ENCODE measurements at places on chromosomes 1 and 21.
A peak's percentile ranks its signal among the peaks of the same experiment; 100 is the strongest.

- DNase-seq, result no peak
Measured at GRCh38 chr21:28074676-28075075, 918.0 kb downstream of the LTN1 start.

GRCh38 chr1:20446796-20447195 lies 39.2 kb downstream of the CAMK2N1 start:
- DNase-seq, result no peak

DNA sequence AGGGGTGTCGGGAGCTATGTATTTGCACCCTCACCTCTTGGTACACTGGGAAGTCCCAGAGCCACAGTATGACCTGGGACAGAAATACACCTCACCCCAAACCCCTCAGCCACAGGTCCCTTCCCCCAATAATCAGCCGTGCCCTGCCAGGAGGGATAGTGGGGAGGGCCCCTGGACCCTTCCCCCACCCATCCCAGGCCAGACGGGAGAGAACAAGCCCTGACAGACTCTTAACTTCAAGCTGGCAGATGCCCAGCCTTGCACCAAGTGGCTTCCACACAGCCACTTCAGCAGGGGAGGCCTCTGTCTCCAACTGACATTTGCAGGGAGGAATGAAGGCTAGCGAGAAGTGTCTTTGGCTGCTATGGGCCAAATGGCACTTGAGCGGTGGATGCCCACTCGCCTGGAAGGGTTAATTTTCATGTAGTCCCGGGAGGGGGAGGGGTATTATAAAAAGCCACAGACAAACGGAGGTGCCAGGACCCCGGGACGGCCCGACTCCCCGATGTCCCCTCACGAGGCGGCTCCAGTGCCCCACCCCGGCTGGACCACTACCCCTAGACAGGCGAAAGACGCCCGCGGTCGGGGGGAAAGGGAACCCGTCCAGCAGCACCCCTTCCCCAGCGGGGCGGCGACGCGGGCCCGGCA lies 495 bp downstream of the SYNC start:
- DNase-seq, result no peak

- DNase-seq, result no peak
Measured at GRCh38 chr1:18653916-18654315, 23.3 kb downstream of the PAX7 start.

DNA sequence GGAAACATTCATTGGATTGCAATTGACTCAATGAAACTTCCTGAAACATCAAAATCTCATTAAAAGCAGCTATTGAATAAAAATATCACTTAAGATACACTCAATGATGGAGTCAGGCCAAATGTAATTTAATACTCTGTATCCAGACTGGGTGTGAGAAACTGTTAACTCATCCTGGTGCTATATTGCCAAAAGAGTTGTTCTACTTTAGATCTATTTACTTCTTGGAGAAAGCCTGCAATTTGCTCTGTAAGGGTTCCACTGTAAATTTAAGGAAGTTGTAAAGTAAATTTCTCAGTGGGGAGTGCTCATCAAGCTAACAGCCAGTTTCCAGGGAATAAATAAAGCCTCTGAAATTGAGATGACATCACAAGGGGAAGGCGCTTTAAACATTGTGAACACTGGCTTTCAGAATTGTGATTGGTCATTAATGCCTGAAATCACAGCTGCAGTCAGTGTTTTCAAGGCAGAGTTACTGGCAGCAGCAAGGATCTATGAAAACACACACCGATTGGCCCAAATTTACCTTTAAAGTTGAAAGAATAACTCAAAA lies 91.4 kb downstream of the OLFM3 start:
- DNase-seq, result no peak

GRCh38 chr1:158323866-158324265 lies 7.5 kb downstream of the CD1B start:
- no peak for DNase-seq

GRCh38 chr21:17438635-17439034 lies 74.2 kb upstream of the CXADR start:
- no peak for DNase-seq

GRCh38 chr1:228081578-228082213 lies 812 bp upstream of the ARF1 start:
- no peak for DNase-seq

- DNase-seq, result peak; percentile 18
Measured at GRCh38 chr1:225559326-225559725, 93.6 kb downstream of the ENAH start.

DNA sequence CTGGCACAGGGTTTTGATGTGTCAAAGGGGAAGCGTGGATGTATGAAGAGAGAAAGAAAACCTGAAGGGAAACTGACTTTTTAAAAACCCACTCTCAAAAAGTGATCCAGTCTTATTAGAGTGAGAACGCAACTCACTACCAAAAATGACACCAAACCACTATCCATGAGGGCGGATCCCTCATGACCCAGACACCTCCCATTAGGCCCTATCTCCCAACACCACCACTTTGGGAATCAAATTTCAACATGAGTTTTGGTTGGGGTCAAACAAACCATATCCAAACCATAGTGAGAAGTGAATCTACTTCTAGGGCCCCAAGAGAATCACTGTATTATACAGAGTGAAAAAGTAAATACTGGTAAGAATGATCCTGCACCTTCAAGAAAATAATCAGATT lies 53.5 kb downstream of the FNBP1L start:
- DNase-seq, result no peak

GRCh38 chr1:27521861-27522431 lies 32.0 kb upstream of the WASF2 start:
- no peak for DNase-seq

DNA sequence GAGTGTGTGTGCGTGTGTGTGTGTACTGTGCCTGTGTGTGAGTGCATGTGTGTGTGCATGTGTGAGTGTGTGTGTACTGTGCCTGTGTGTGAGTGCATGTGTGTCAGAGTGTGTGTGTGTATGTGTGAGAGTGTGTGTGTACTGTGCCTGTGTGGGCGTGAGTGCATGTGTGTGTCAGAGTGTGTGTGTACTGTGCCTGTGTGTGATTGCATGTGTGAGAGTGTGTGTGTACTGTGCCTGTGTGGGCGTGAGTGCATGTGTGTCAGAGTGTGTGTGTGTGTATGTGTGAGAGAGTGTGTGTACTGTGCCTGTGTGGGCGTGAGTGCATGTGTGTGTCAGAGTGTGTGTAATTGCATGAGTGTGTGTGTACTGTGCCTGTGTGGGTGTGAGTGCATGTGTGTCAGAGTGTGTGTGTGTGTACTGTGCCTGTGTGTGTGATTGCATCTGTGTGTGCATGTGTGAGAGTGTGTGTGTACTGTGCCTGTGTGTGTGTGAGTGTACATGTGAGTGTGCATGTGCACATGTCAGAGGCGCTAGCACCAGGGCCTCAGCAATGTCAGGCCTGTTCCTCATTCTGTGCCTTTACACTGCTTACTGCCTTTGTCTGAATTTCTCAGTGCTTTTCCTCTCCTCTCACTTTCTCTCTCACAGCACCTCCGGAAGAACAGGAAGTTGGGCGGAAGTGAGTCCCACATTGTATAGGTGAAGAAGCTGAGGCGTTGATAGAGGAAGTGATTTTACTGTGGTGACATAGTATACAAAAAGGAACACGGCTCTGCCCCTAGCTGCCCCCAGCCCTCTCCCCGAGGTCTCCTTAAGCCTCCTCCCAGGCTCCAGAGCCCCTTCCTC lies 4.9 kb downstream of the SLC5A9 start:
- DNase-seq, result peak; percentile 21

- peak; percentile 74 for DNase-seq
Measured at GRCh38 chr1:243842978-243843511, 7.0 kb downstream of the AKT3 start.

DNA sequence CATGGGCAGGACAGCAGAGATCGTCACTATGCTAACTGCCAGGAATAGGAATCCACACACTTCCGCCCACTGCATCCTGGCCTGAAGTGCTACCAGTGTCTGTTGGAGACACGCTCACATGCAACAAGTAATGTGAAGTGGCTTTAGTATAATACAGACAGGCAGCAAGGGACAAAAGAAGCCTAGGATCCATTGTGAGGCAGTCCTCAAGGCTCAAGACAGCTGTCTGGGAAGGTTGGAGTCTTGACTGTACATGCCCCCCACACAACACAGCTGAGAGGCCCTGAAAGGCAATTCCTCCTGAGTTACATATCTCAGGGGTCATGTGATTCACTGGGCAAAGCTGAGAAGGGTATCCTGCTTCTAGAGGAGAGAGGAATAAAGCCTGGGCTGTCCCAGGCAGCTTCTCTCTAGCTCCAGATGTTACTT lies 39.9 kb upstream of the CD1D start:
- DNase-seq, result no peak

DNA sequence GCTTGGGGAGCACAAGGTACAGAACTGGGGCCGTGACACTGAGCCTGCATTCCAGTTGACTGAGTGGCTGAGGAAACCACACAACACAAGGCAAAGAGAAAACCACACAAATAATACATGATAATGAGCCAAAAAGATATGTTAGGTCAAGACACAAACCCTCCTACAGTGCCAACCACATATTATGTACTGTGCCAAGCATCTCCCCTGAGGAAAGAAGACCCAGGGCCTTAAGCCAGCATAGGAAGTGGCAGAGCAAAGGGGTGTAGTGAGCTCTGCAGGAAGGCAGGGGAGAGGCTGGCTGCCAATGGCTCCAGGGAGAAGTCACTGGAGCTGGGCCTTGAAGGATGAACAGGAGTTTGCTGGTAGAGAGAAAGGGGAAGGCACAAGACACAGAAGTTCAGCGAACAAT lies 28.2 kb downstream of the CTNNBIP1 start:
- DNase-seq, result no peak

GRCh38 chr1:18783705-18784481 lies 75.6 kb downstream of the TAS1R2 start:
- DNase-seq, result no peak

DNA sequence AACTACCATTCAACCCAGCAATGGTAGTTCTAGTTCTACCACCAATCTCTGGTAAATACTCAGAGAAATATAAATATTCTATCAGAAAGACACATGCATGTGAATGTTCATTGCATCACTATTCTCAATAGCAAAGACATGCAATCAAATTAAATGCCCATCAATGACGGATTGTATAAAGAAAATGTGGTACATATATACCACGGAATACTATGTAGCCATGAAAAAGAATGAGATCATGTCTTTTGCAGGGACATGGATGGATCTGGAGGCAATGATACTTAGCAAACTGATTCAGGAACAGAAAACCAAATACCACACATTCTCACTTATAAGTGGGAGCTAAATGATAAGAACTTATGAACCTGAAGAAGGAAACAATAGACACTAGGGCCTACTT lies 37.5 kb upstream of the C1orf87 start:
- no peak for DNase-seq

DNA sequence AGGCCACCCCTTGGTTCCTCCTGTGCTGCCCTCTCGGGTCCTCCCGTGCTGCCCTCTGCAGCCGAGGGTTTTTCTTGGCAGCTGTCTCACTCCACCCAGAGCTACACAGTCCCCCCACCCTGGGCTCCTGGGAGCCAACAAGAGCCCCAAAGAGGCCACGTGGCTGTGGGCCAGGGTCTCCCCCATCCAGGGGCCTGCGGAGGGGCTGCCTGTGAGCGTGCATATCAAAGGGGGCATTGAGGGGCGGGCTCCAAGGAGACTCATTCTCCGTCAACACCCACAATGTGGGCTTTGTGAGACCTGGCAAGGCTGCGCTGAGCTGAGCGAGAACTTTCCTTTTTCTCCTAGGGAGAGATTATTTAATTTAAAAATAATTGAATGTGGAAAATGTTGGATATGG lies 108.7 kb upstream of the ARHGEF16 start:
- DNase-seq, result no peak

DNA sequence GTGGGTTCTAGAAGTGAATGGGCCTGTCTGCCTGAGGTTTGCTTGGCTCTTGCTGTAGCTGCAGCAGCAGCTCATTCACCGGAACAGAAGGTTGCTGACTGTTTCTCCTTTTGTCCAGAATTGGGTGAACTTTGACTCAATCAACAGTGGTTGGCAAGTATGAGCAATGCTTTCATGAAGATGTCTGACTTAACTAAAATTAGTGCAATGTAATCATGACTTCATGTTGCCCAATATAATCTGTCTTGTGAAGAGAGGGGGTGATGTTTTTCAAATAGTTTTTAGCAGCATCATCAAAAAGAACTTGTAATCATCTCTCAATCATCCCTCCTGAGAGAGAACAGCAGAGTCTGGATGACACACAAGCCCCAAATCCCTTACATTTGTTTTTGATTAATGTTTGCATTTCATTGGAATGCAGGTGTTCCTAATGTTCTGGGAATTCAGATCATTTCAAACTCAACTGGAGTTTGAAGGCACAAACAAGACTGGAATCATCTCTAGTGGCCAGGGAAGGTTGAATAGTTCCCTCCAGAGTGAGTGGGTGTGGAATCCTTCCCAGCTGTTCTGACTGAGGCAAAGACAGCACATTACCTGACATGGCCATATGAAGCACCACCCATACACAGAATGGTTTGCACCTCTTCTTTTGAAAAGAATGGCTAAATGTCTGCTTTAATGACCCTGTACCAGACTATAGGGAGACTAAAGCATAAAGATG lies 82.9 kb downstream of the HLX start:
- DNase-seq, result peak; percentile 80

- DNase-seq, result peak; percentile 46
Measured at GRCh38 chr1:201149400-201149799, 4.9 kb downstream of the TMEM9 start.

GRCh38 chr1:247453245-247453644 lies 4.7 kb downstream of the OR2B11 start:
- DNase-seq, result no peak

- no peak for DNase-seq
Measured at GRCh38 chr1:23426828-23427227, 2.3 kb upstream of the TCEA3 start.

GRCh38 chr1:78665809-78666208 lies 16.2 kb downstream of the IFI44 start:
- peak; percentile 36 for DNase-seq

- no peak for DNase-seq
Measured at GRCh38 chr1:185132534-185132933, 24.2 kb downstream of the TRMT1L start.

DNA sequence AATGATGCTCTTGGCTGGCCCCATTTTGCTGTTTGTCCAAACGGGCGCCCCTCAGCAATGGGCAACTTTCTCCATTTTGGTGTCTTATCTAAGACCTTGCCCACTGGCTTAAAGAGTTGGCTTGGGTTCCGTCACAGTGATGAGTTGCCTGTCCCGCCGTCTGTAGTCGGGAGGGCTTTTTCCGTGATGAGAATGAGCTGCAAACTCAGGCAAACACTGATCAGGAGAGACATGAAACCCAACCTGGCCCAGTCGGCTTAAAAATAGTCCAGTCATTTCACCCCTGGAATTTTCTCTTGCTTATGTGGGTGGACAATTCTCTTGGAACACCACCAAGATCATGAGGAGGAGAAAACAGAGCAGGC lies 79.3 kb downstream of the ST6GALNAC3 start:
- DNase-seq, result no peak

GRCh38 chr1:221182791-221183533 lies 303.7 kb downstream of the HLX start:
- DNase-seq, result peak; percentile 88

- DNase-seq, result peak; percentile 30
Measured at GRCh38 chr21:43318841-43319781, 107.8 kb downstream of the SIK1 start.

- DNase-seq, result peak; percentile 76
Measured at GRCh38 chr1:211822677-211823407, 7.7 kb downstream of the LPGAT1 start.

GRCh38 chr1:3981746-3982505 lies 81.9 kb upstream of the C1orf174 start:
- DNase-seq, result no peak

GRCh38 chr21:42124081-42124480 lies 53.0 kb downstream of the UMODL1 start:
- no peak for DNase-seq

GRCh38 chr1:17802164-17802563 lies 47.0 kb downstream of the ACTL8 start:
- no peak for DNase-seq

GRCh38 chr1:1325288-1326074 lies 879 bp downstream of the CPTP start:
- no peak for DNase-seq

Measured in suppressor macrophage treated with lipopolysaccharide for 1 hour (primary cell).